ENCODE measurements at places on chromosomes 5 and 9.

DNA sequence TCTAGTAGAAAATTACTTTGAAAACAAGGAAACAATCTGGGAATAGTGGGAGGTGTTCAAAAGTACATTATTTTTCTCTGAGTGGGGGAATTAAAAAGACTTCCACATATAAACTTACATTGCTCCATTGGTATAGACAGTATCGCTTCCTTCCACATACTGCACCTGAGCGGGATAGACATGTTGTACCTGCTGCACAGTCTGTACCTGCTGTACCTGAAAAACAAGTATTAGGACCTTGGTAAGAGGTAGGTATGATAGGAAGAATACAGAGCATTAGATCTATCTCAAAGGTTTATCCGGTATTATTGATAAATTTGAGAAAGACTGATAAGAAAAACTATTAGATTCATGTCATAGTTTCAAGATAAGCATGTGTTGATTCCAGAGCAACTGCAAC, 179.3 kb downstream of the RFX3 start:
- no peaks in the 10 kb centered on the region for H3K27me3 ChIP-seq
- no peak overlapping the region for H3K4me3 ChIP-seq
- H3K4me1 ChIP-seq = no peaks in the 10 kb centered on the region
- no peak overlapping the region for H3K27ac ChIP-seq
- peaks cover 8% of the 10 kb centered on the region for H3K36me3 ChIP-seq

DNA sequence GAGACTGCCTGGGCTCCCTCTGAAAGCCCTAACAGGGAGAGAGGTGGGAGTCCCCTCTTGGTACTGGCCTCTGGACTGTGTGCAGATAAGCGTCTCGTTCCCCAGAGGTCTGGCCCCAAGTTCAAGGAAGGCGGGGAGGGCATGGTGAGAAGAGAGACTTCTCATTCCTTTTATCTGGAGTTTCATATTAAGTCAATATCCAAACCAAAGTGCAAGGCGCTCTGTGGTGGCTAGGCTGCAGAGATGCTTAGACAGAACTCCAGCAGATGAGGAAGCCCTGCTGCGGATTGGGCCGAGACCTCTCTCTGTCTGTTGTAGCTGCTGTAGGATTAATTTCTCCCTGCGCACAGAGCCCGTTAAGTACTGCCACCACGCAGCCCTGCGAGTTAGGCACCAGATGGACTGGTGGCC, 16.0 kb downstream of the MVB12B start:
- DNase-seq = no peak
- peaks cover 5% of the 10 kb centered on the region for H3K36me3 ChIP-seq
- H3K27ac ChIP-seq = no peak overlapping the region
- H3K4me3 ChIP-seq = no peak overlapping the region
- no peaks in the 10 kb centered on the region for H3K27me3 ChIP-seq
- peaks cover 29% of the 10 kb centered on the region for H3K4me1 ChIP-seq

- H3K4me1 ChIP-seq = no peaks in the 10 kb centered on the region
- no peak for DNase-seq
- H3K36me3 ChIP-seq = no peaks in the 10 kb centered on the region
- no peak overlapping the region for H3K4me3 ChIP-seq
- no peak overlapping the region for H3K27ac ChIP-seq
Measured at GRCh38 chr5:53323943-53324642, 156.3 kb upstream of the FST start.

- H3K4me3 ChIP-seq = no peak overlapping the region
- DNase-seq = no peak
- H3K4me1 ChIP-seq = no peaks in the 10 kb centered on the region
- H3K36me3 ChIP-seq = peaks cover 29% of the 10 kb centered on the region
Measured at GRCh38 chr5:78903353-78903752, 81.8 kb downstream of the ARSB start.

GRCh38 chr9:126062158-126062886, 264.3 kb upstream of the MVB12B start:
- H3K27me3 ChIP-seq = peaks cover 4% of the 10 kb centered on the region
- no peaks in the 10 kb centered on the region for H3K36me3 ChIP-seq
- no peaks in the 10 kb centered on the region for H3K4me1 ChIP-seq
- DNase-seq = no peak
- H3K4me3 ChIP-seq = no peak overlapping the region
